ENCODE measurements at places on chromosomes 3 and 15.

- DNase-seq, result no peak
Observed at GRCh38 chr15:95874637-95875036, 455.9 kb upstream of the NR2F2 start.

DNA sequence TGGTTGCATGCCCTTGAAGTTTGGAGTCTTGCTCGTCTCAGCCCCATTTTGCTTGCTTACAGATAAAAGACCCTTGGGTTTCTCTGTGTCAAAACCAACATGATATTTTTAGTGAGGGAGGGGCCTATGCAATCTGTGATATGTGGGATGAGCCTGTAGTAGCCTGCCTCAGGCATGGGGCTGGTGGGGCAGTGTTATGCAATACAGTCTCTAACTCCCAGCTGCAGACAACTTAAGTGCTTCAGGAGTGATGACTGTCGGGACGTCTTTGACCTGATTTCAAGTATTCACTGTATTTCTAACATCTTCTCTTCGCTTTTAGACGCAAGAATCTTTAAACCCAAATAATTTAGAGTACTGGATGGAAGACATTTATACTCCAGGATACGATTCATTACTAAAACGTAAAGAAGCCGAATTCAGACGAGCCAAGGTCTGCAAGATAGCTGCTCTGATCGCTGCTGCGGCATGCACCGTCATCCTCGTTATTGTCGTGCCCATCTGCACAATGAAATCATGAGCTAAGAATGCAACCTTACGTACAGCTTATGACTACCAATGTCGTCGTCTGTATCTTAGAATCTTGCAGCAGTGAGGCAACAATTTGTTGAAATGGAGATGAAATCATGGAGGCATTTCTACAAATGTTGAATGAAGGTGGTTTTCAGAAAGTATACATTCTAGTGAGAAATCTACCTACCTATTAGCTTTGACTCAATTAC, 35.9 kb downstream of the MINAR1 start:
- DNase-seq, result no peak

GRCh38 chr3:72187131-72187530, 402.2 kb upstream of the PROK2 start:
- no peak for DNase-seq

GRCh38 chr15:42130246-42130986, 26.0 kb downstream of the PLA2G4F start:
- no peak for DNase-seq

- DNase-seq, result no peak
Observed at GRCh38 chr3:195896361-195897080, 11.8 kb downstream of the TNK2 start.

DNA sequence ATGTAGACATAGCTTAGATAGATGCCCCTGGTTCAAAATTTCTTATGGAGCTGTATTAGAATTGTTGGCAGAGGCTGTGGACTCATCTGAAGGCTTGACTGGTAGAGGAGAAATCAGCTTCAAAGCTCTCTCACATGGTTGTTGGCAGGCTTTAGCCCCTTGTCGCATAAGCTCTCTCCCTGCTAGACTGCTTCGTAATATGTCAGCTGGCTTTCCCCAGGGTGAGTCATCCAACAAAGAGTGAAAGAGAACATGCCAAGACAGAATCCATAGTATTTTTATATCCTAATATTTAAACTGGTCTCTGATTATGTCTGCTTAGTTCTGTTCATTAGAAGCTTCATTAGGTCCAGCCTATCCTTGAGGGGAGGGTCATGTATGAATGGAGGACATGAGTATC, 427.4 kb upstream of the NAALADL2 start:
- DNase-seq, result no peak

- DNase-seq, result no peak
Observed at GRCh38 chr3:98732286-98733052, 30.7 kb upstream of the ST3GAL6 start.

DNA sequence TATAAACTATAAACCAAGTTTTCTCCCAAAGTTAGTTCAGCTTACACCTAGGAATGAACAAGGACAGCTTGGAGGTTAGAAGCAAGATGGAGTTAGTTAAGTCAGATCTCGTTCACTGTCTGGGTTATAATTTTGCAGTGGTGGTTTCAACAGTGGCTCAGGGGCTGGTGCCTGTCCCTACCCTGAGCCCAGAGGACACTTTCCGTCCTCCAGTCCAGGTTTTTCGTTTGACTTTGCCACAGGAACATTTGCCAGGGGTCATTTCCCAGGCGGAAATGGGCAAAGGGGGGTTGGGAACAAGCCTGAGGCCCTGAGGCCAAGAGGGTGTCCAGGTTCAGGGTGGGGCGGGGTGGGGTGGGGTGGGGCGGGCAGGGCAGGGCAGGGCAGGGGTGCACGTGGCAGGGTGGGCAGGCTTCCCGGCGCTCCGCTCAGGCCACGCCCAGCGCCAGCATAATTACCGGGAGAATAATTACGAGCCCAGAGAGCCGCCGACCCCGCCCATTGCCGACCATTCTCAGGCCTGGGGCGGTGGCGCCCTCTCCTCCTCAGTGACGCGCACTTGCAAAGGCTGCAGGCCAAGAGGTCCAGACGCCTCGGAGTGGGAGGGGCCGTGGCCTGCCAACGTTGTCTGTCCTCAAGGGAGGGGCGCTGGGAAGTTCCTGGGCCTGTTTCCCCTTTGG, 70.4 kb downstream of the KLF13 start:
- no peak for DNase-seq

- DNase-seq, result no peak
Observed at GRCh38 chr3:185594073-185594472, 8.0 kb downstream of the SENP2 start.

- DNase-seq, result peak; percentile 67
Observed at GRCh38 chr15:92899948-92900730, at the start of gene CHD2. Gene CHD2, plus strand, starts transcription at chr15:92900324. Its CDS starts 914 bp downstream, at chr15:92901238.

- no peak for DNase-seq
Observed at GRCh38 chr3:130789782-130790322, 43.2 kb upstream of the PIK3R4 start.

- no peak for DNase-seq
Observed at GRCh38 chr3:13194285-13195209, 121.3 kb upstream of the IQSEC1 start.

DNA sequence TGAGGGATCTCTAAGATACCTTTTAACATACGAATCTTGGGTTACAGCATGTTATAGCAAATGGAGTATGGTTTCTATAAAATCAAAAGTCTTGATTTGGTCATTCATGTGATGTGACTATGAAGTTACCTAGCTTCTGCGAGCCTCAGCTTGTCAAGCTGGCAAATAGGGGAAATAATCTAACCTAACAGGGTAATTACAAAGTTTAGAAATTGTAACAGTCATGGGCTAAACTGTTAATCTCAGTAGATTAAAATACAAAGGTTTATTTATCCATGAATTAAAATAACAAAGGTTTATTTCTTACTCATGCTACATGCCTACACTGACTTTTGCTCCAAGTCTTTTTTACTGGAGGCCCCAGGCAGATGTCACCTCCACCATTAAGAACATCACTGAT, 359.1 kb downstream of the CLSTN2 start:
- DNase-seq, result no peak

- DNase-seq, result no peak
Observed at GRCh38 chr3:110236976-110237610, 834.5 kb upstream of the NECTIN3 start.

GRCh38 chr3:194365526-194365925, 4.0 kb downstream of the LRRC15 start:
- no peak for DNase-seq

DNA sequence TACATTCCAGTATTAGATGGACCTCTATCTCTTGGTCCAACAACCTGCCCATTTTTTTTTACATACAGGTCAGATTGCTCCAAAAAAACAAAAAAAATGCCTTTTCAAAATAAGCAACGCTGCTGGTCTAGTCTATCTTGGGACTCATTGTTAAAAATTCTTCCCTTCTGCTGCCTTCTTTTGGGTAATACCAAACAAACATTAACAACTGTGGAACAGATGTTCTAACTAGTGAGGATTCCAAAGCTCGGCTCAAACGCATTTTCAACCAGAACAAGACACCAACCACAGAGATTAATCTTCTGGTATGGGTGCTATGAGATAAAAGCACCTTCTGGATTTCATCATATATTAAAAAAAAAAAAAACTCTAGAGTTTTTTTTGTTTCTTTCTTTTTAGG, 24.7 kb downstream of the ARHGAP31 start:
- DNase-seq, result no peak

GRCh38 chr3:189355481-189356201, 183.9 kb downstream of the TPRG1 start:
- DNase-seq, result peak; percentile 2

- no peak for DNase-seq
Observed at GRCh38 chr3:9855594-9855993, 11.8 kb upstream of the RPUSD3 start.

DNA sequence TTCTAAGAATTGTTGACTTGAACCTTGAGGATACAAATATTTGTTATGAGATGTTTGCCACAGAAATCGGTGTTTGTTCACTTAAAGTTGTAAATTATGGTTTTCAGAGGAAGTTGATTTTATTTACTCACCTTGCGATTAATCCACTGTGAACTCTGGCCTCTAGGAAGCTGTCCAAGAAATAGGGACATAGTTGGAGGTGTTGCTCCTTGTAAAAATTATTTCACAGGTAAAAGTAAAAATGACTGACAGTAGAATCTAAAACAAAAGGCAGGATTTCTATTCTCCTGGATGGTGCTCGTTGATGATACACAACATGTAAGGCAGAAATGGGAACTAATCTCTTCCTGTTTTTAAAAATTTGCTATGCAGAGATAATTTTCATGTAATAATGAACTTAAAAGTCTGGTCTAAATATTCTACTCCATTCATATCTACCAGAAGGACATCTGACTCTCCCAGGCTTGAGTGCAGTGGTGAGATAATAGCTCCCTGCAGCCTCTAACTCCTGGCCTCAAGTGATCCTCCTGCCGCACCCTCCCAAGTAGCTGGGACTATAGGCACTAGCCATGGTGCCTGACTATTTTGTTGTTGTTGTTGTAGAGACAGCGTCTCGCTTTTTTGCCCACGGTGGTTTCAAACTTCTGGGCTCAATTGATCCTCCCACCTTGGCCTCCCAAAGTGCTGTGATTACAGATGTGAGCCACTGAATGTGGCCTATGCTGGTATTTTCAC, 17.1 kb upstream of the LZTFL1 start:
- no peak for DNase-seq

GRCh38 chr3:146033950-146034349, 127.0 kb downstream of the PLOD2 start:
- DNase-seq, result no peak

- no peak for DNase-seq
Observed at GRCh38 chr3:140273542-140274195, 338.7 kb downstream of the CLSTN2 start.

DNA sequence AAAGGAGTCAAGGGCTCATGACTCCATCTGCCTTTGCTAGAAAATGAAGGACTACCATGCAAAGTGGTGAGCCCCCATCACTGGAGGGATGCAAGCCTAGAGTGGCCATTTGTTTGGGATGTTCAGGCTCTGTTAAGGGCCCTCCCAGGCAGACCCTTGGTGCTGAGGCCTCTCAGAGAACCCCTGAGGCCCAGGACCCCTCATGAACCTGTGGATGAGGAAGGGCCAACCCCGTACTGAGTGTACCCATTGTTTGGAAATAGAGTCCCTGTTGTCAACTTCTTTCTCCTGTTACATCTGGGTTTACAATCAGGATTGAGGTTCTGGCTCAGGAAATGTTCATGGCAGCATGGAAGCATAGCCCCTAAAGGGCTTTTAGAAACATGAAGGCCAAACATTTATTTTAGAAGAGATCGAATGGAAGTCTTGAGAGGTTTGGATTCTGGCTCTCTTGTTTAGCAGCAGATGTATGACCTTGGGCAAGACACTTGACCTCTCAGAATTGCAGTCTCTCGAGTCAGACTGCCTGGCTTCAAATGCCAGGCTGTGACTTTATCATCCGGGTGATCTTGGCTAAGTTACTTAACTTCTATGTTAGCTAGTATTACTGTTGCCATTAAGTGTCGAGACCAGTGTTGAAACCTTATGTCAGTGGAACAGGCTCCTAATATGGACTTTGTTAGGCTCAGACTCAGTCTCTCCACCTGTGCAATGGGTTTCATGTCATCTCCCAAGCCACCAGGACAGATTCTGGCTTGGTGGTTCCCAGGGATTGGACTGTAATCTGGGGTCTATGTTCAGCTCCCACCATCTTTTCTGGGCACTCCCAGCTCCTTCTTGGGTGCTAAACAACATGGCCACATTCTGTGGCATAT, 12.4 kb downstream of the ITGA11 start:
- no peak for DNase-seq

- DNase-seq, result no peak
Observed at GRCh38 chr15:45128971-45129639, 574 bp downstream of the DUOXA1 start.

- DNase-seq, result no peak
Observed at GRCh38 chr3:184565421-184566211, 4.0 kb downstream of the EPHB3 start.

GRCh38 chr3:110697961-110698360, 373.7 kb upstream of the NECTIN3 start:
- DNase-seq, result no peak

- no peak for DNase-seq
Observed at GRCh38 chr15:70051948-70052633, 45.6 kb downstream of the TLE3 start.

GRCh38 chr3:29922992-29923746, 642.3 kb downstream of the RBMS3 start:
- DNase-seq, result no peak

GRCh38 chr3:187737006-187737367, 8.3 kb downstream of the BCL6 start:
- DNase-seq, result no peak

GRCh38 chr3:89841041-89841440, 733.6 kb downstream of the EPHA3 start:
- DNase-seq, result no peak

- no peak for DNase-seq
Observed at GRCh38 chr3:187678726-187679268, 8.6 kb upstream of the SST start.

DNA sequence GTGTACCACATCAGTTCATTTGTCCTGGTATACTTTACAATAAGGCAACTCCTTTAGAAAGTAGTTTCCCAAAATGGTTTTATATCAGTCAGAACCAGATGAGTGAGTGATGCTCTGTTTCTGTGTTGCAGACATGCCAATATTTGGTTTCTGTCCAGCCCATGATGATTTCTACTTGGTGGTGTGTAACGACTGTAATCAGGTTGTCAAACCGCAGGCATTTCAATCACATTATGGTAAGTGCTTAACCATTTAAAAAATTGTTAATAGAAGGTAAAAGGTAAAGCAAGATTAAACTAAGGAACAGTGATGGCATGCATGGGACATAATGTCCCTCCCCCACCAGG, 40.0 kb upstream of the SCAANT1 start:
- DNase-seq, result no peak

GRCh38 chr15:90598679-90599078, 69.0 kb downstream of the CRTC3 start:
- no peak for DNase-seq

DNA sequence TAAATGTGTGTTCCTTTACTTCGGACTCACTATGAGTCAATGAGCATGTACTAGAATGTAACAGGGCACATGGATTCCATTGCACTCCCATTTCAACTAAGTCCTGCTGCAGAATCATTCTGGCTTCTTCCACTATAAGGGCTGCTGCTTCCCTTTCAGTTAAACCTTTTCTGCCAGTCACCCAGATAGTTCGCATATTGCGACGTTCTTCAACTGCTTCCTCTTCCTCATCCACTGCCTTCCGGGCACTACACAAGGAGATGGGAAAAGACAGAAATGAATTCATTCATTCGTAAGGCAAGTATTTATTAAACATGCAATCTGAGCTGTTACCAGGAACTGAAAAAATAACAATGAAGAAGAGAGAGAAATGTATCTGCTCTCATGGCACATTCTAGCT, 55.6 kb downstream of the POLQ start:
- no peak for DNase-seq
